ENCODE measurements at places on chromosomes 5 and 9. TPM values are rescaled to one million over a fixed set of nuclear protein-coding genes. Genes with fewer than 3 reads are reported as not detected.
A peak's percentile ranks its signal among the peaks of the same experiment; 100 is the strongest.

The INPP5E gene
- total RNA-seq = 5.7 TPM

The LCN12 gene
- total RNA-seq = 0.80 TPM

The ADAMTS2 gene
- total RNA-seq = 3.5 TPM

The TICAM2 gene
- 1.2 TPM for total RNA-seq

The INSL6 gene
- not detected for total RNA-seq

The NPR2 gene
- 1.3 TPM for total RNA-seq

The TRIP13 gene
- total RNA-seq = 12.5 TPM

The PRLR gene
- 7.6 TPM for total RNA-seq

The TCF7 gene
- total RNA-seq = 4.6 TPM

The GMCL2 gene
- not detected for total RNA-seq

The LVRN gene
- 0.08 TPM for total RNA-seq

The PGM5 gene
- 4.1 TPM for total RNA-seq

The FABP6 gene
- total RNA-seq = 3.1 TPM

The URM1 gene
- total RNA-seq = 38.5 TPM

The TAF11L10 gene
- total RNA-seq = not detected

GRCh38 chr9:116154976-116155697 is 1.5 kb downstream of the PAPPA start:
- ATAC-seq = peak; percentile 12

- no peak for ATAC-seq
Measured at GRCh38 chr9:117409321-117409720, 5.5 kb downstream of the ASTN2 start.

GRCh38 chr9:16571127-16571802 is 299.2 kb downstream of the BNC2 start:
- ATAC-seq = no peak

DNA sequence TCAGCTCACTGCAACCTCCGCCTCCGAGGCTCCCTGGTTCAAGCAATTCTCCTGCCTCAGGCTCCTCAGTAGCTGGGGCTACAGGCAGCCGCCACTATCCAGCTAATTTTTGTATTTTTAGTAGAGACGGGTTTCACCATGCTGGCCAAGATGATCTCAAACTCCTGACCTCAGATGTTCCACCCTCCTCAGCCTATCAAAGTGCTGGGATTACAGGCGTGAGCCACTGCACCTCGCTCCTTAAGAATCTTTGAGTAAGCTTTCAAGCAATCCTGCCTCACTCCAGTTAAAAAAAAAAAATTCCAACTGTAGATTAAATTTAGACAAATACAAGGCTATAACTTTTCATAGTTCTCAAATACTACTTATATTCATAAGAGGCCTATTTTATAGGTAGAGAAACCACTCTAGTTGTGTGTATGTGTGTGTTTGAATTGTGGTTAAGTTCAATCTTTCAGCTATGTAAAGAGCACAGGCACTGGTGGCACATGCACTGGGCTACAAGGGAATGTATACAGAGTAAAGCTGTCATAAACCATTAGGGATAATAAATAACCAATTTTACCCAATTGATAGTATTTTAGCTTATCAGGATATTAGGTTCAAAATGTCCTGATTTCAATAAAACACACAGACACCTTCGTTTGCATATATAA is 50.6 kb upstream of the RAPGEF6 start:
- ATAC-seq = no peak

GRCh38 chr5:39015743-39016586 is 58.2 kb downstream of the RICTOR start:
- no peak for ATAC-seq

- no peak for ATAC-seq
Measured at GRCh38 chr9:104903609-104904008, 24.3 kb downstream of the ABCA1 start.

DNA sequence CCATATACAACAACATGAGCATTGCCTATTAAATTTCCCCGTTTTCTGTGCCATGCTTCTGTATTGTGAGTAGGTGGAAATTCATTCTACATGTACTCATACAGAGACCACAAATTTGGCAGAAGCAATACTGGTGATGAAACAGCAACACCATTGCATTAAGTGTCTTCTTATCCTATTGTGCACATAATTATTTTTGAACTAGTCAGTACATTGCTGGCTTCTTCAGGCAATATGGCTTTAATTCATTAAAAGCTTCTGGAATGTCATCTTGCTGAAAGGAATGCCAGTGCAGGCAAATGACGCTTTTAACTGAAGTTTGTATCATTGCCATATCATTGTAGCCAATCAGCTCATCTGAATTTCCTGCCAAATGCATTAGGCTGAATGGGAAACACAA is 82.6 kb downstream of the KIAA1958 start:
- no peak for ATAC-seq

DNA sequence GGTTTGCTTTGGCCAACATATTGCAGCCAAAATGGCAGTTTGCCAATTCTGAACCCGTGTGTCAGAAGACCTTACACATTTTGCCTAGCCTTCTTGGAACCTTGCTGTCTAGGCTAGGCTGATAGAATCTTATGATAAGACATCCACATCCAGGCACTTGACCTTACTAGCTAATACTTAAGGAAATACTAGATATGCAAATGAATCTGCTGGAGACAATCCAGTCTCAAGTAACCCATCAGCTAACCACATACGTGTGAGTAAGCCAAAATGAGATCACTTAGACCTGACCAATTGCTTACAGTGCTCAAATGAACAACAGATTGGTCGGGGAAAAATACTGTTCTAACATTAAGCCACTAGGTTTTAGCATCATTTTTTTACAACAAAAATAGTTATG is 1504.6 kb upstream of the CDH9 start:
- ATAC-seq = no peak

GRCh38 chr9:80649001-80649420 is 1040.3 kb downstream of the TLE1 start:
- ATAC-seq = peak; percentile 77

DNA sequence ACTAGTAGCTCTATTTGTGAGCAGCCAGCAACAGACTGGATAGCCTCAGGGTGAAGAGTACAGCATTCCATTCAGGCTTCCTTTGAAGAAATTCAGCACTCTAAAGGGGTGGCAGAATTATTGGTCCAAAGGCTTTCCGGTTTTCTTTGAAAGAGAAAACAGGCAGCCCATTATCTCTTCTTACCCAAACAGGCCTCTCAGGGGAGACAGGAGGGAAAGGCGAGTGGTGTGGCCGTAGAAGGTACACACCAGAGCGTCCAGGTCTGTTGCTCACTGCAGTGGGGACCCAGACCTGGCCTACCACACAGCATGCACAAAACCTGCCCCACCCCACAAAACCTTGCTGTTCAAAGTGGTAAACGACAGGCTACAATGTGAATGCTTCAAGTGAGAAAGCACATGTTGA is 83.3 kb downstream of the ZNF608 start:
- no peak for ATAC-seq

- no peak for ATAC-seq
Measured at GRCh38 chr5:109612278-109612905, 77.3 kb upstream of the MAN2A1 start.

DNA sequence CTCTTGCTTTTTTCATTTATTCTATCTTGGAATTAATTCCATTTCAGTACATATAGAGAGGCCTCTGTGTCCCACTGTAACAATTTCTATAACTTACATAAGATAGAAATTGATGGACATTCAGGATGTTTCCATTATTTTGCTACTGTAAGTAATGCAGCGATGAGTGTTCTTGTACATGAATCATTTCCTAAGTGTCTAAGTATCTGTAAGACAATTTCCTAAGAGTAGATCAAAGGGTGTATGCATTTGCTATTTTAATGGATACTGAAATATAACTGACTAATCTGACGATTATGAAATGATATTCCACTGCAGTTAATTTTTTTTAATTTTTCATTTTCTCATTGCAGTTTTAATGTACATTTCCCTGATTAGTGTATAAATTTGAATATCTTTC is 23.0 kb upstream of the RBM22 start:
- no peak for ATAC-seq

GRCh38 chr5:137097203-137097602 is 401.9 kb downstream of the SPOCK1 start:
- no peak for ATAC-seq

DNA sequence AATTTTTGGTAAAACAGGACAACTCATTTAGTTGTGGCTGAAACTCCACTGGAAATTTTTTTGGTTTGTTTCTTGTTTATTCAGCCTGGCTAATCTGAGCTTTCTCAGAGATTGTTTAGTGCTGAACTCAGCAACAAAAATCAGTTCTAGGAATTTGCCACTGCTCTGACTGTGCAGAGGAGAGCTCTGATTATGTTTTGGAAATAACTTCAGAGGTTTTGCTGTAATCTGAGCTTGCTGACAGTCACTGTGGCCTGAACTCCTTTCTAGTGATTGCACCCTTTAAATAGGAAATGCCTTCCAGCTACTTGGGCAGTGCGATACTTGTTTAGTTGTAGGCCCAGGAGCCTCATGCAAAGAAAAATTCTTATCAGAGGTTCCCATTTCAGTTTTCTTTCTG is 60.2 kb downstream of the OSTF1 start:
- no peak for ATAC-seq

DNA sequence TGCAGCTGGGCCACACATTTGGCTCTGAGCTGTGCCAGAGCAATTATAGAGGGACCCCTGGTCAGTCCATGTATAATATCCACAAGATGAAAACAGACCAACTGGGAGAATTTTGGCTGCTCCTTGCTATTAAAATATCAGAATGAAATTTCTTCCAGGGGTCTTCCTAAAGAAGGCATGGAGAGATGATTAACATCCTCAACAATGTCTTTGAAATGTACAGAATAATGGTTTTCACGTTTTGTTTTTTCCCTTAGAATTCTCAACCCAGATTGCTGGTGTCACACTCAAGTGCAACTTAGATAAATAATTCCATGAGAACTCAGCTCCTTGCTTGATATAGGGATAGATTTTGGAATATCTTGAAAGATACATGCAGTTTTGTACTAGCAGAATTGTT is 148.3 kb upstream of the SLC24A2 start:
- no peak for ATAC-seq

- ATAC-seq = no peak
Measured at GRCh38 chr5:131375351-131375750, 111.5 kb downstream of the CDC42SE2 start.

DNA sequence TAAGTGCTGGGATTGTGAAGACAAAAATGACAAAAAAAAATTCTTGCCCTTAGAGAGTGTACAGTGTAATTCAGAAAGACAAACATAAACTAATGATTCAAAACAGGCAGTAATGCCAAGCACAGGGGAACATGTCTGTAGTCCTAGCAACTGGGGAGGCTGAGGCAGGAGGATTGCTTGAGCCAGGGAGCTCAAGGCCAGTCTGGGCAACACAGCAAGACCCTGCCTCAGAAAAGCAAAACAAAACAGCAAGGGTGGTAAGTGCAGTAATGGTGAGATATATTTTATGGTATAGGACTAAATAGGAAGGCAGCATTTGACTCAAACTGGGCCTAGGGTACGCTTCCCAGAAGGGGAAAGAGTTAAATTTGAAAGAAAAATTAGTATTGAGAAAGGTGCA is 18.9 kb downstream of the FREM1 start:
- ATAC-seq = no peak

DNA sequence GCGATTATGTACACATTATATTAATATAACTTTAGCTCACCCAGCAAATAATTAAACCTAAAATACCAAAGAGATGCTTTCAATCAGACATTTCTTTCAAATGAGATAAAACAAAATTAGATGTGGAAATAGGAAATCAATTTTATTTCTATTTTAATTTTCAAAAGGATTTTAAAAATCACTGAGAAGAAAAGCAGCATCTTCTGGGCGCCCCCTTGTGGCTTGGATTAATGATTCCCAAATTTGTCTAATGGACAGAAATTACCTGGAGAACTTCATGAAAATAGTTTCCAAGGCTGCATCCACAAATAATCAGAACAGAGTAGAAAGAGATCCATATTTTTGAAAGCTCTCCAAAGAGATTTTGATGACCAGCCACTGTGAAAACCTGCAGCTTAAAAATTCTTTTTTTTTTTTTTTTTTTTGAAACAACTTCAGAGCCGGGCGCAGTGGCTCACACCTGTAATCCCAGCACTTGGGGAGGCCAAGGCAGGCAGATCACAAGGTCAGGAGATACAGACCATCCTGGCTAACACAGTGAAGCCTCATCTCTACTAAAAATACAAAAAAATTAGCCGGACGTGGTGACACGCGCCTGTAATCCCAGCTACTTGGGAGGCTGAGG is 50.9 kb upstream of the CEMIP2 start:
- no peak for ATAC-seq

- no peak for ATAC-seq
Measured at GRCh38 chr5:39998518-39998917, 573.7 kb upstream of the DAB2 start.

DNA sequence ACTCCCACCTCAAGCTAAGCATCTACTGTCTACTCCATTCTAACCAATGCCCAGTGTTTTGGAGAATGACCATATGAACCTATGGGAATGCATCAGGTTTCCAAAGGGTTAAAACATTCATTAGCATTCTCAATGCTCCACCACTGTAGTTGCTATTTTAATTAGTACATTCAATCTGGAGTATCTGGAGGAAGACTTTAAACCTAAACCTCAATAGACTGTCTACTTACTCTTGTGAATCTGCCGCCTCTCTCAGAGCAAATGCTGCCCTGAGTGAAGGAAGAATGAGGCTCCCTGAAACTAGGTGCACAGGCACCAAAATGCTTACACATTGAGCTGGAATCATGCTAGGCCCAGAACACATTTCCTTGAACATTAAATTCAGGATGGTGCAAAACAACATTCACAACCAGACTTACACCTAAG is 2.0 kb downstream of the ENC1 start:
- ATAC-seq = no peak

GRCh38 chr9:25964239-25964638 is 286.0 kb upstream of the TUSC1 start:
- ATAC-seq = no peak

- no peak for ATAC-seq
Measured at GRCh38 chr5:90406466-90406865, 3.1 kb downstream of the CETN3 start.

GRCh38 chr9:7118633-7119032 is 360.9 kb downstream of the KDM4C start:
- no peak for ATAC-seq

DNA sequence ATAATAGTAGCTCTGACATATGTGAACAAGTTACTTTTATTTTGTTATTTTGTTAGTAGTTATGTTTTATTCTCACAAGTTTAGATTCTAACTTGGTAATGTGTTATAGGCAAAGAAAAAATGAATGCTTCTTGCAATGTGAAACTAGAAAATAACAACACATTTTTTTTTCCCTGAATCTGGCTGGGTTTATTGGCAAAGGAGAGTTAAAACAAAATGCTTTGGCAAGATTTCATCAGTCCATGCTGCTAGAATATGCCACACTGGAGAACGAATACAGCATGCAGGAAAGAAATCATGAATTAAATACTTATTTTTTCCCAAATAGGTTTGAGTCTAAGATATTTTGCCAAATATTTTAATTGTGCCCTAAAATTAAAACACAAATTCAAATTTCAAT is 1048.1 kb upstream of the ACO1 start:
- ATAC-seq = no peak

- no peak for ATAC-seq
Measured at GRCh38 chr9:99387431-99387830, 165.3 kb downstream of the SEC61B start.

Data from esophagus mucosa (tissue), 1 donor.